ENCODE measurements at places on chromosomes 11 and 22. TPM values are rescaled to one million over a fixed set of nuclear protein-coding genes. Genes with fewer than 3 reads are reported as not detected.

SUSD2 gene
- 2.8 TPM for total RNA-seq

OR8D4 gene
- total RNA-seq: not detected

LYVE1 gene
- 106 TPM for total RNA-seq

C11orf16 gene
- not detected for total RNA-seq

OR8A1 gene
- not detected for total RNA-seq

THY1 gene
- 1.8 TPM for total RNA-seq

RASSF10 gene
- total RNA-seq: 0.19 TPM

OR6A2 gene
- not detected for total RNA-seq

LIMK2 gene
- 11.6 TPM for total RNA-seq

NAV2 gene
- total RNA-seq: 14.0 TPM

SLC6A5 gene
- total RNA-seq: not detected

FIBIN gene
- total RNA-seq: 8.3 TPM

GDPD4 gene
- total RNA-seq: not detected

PRRG4 gene
- 0.57 TPM for total RNA-seq

SEPTIN5 gene
- total RNA-seq: 120 TPM

TNNT3 gene
- 36.3 TPM for total RNA-seq

DBX1 gene
- total RNA-seq: not detected

KLHDC7B gene
- total RNA-seq: not detected

C22orf39 gene
- total RNA-seq: 63.3 TPM

HPS5 gene
- 10.5 TPM for total RNA-seq

OR5AK2 gene
- not detected for total RNA-seq

CCDC89 gene
- 0.22 TPM for total RNA-seq

MRPL40 gene
- total RNA-seq: 60.4 TPM

ASPHD2 gene
- 0.19 TPM for total RNA-seq

LINC01488 gene
- 0.08 TPM for total RNA-seq

OR4D5 gene
- not detected for total RNA-seq

BCO2 gene
- total RNA-seq: 155 TPM

GNB1L gene
- 1.9 TPM for total RNA-seq

CTSF gene
- total RNA-seq: 51.0 TPM

FXYD6 gene
- 41.2 TPM for total RNA-seq

CCDC116 gene
- 0.16 TPM for total RNA-seq

GSTT2B gene
- 4.6 TPM for total RNA-seq

C22orf31 gene
- total RNA-seq: not detected

LMO2 gene
- 7.2 TPM for total RNA-seq

Data from Right ventricle myocardium inferior (tissue), 1 donor.